Renal cortical epithelial cell (primary cell): ENCODE measurements at places on chromosomes 2 and 18.

GRCh38 chr2:158671360-158672245, 123.5 kb upstream of the DAPL1 start:
- no peak for DNase-seq

GRCh38 chr2:145012214-145012670, 492.3 kb upstream of the ZEB2 start:
- DNase-seq: peak; percentile 81

DNA sequence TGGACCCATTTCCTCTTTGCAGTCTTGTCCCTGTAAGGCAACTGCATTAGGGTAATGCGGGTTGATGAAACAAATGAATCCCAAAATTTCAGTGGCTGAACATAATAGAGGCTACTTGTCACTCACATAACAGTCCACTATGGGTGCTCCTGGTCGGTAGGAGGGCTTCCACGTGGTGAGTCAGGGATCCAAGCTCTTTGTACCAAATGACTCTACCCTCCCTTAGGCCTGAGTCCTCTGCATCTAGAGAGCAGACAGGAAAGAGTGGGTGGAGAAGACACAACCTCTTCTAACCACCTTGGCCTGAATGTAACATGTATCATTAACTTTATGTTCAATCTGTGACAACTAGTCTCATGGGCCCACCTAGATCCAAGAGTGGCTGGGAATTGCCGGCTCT, 86.2 kb upstream of the HAAO start:
- peak; percentile 79 for DNase-seq

DNA sequence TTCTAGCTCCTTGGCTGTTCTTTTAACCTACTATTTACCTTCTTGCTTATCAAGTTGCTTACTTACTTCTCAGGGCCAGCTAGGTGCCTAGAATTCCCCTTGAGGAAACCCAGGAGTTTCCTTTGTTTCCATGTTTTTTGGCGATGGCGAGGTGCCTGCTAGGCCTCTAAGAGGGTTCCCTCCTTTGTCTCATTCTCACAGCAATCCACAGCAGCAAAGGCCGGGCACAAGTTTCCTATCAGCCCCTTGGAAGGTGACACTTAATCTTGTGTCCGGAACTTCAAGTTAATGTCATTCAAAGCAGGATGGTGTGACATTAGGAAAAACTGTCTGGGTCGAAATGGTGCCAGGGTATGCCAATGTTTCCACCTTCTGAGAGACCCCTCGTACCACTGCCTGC, 101.9 kb upstream of the EPC2 start:
- DNase-seq: no peak

DNA sequence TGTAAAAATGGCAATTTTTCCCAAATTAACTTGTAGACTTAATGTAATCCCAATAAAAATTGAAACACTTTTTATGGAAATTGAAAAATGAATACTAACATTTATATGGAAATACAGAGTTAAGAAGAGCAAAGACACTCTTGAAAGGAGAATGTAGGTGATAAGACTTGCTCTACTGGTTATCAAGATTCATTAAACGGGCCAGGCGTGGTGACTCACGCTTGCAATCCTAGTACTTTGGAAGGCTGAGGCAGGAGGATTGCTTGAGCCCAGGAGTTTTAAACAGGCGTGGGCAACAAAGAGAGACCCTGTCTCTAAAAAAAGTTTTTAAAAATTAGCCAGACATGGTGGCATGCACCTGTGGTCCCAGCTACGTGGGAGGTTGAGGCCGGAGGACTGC, 29.5 kb upstream of the ZNF396 start:
- no peak for DNase-seq

- DNase-seq: peak; percentile 93
These were observed 42.2 kb downstream of the BIN1 start for GRCh38 chr2:127064642-127065250.

DNA sequence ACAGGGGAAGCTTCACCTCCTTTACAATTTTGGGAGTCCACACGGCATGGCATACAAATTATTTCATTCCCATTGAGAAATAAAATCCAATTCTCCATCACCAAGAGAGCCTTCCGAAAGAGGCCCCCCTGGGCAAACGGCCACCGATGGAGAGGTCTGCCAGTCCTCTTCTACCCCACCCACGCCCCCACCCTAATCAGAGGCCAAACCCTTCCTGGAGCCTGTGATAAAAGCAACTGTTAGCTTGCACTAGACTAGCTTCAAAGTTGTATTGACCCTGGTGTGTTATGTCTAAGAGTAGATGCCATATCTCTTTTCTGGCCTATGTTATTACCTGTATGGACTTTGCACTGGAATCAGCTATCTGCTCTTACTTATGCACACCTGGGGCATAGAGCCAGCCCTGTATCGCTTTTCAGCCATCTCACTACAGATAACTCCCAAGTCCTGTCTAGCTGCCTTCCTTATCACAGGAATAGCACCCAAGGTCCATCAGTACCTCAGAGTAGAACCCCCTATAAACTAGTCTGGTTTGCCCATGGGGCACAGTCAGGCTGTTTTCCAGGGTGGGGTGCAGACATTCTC, 58.3 kb downstream of the BCL11A start:
- no peak for DNase-seq

DNA sequence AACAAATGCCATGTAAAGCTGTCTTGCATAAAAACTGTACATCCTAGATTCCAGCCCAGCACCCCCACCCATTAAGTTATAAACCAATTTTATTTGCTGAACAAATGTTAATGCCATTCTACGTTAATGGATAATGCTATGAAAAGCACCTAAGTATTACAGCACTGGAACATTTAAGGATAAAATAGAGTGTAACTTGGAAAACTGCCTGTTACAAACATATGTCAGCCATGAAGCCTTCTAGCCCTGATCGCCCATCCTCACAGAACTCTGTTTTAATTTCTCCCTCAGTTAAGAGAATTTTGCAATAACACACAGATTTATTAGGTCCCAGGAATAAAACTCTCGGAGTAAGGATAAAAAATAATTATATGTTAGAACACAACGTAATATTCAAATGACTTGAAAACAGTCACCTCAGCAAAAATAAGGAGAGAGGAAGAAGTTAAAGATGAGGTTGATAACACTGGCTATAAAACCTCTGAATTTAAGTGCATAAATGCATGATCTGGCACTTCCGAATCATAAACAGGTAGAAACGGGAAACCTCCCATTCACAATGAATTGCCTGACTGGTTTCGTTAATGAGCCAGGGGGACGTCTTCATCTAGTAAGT, 308.7 kb downstream of the AFF3 start:
- no peak for DNase-seq

- DNase-seq: peak; percentile 82
These were observed 370.3 kb downstream of the SETBP1 start for GRCh38 chr18:45050712-45051601.

DNA sequence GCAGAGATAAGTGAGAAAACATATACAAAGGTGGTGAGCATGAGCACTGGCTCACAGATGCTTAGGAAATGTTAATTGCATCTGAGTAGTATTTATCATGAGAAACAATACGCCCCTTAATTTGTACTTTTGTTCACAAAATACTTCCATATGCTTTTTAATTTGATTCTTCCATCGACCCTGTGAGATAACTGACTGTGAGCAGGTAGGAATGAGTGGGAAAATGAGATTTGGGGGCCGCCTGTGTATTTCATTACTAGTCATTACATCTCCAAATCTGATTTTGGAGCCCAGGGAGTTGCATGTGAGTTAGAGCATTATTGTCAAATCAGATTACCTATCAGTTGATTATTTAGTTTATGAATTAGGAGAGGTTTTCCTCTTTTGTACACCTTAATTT, 36.7 kb upstream of the NPC1 start:
- no peak for DNase-seq

DNA sequence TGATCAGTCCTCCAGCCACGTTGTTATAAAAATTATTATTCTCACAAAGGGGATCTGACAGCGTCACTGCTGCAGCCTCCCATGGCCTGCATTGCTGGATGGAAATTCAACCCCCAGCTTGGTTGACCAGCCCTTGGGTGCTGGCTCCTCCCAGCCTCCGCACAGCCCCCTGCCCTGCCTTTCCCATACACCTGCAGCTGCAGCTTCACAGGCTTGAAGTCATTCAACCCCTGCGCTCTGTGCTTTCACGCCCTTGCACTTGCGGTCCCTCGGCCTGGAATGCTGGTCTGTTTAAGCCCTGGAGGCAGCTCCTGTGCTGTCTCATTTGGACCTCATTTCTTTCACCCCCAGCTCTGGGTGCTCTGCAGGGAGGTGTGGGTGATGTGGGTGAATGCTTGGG, 860 bp upstream of the CD8A start:
- no peak for DNase-seq

DNA sequence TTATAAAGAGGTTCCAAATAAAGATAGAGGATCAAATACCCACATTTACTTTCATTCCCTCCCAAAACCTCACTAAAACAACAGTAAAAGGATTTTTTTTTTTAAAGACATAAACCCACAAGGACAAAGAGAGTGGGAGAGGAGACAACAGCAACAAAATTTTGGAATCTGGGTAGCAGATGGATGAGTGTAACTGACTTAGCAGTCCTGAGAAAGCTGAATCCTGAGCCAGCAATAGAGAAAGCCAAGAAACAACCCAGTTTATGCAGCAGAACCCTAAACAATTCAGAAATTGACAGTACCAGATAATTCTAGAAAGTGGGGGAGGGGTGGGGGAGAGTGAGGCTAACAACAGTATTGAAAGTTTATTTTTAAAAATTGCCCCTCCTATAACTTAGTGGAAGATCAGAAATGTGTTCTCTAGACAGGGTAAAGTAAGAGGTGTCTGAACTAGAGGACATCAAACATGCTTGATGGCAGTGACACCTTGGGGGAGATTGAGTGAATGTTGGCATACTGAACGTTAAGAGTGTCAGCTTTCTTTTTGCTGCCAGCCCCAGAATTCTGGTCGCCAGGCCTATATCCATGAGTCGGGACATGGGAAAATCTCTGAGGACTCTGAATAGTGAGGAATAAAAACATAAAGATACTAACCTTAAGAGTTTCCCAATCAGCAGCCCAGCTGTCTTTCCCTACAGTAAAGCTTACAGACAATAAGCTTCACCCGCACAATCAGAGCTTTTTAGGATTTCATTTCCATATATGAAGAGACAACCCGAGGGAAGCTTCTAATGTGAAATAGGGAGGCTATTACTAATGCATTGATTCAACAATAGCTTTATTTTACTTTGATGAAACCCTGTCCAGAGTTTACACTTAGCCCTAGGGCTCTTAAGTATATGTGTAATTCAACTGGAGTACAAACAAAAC, 128.0 kb upstream of the ALPP start:
- no peak for DNase-seq

DNA sequence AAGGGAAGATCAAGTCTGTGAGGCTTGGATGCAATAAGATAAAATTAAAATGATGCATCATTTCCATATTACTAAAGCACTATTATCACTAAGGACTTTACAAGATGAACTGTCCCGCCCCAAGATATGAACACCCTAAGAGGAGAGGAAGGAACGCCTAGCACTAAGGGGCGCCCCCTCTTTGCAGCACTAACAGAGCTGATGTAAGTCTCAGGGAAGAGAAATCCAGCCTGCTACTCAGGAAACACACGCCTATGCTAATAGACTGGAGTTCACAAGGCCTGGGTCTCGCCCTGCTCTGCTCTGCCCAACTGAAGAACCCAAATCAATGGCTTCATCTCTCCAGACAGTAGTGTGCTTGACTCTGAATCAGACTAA, 6.1 kb downstream of the INO80C start:
- no peak for DNase-seq
